ENCODE measurements at places on chromosomes 12 and 14.
A peak's percentile ranks its signal among the peaks of the same experiment; 100 is the strongest.

GRCh38 chr12:89775063-89775985, 66.7 kb upstream of the ATP2B1 start:
- no peak for DNase-seq

GRCh38 chr12:105474672-105475071, 144.2 kb downstream of the C12orf75 start:
- DNase-seq, result no peak

- no peak for DNase-seq
Observed at GRCh38 chr14:101538878-101539277, 22.4 kb upstream of the DIO3 start.

DNA sequence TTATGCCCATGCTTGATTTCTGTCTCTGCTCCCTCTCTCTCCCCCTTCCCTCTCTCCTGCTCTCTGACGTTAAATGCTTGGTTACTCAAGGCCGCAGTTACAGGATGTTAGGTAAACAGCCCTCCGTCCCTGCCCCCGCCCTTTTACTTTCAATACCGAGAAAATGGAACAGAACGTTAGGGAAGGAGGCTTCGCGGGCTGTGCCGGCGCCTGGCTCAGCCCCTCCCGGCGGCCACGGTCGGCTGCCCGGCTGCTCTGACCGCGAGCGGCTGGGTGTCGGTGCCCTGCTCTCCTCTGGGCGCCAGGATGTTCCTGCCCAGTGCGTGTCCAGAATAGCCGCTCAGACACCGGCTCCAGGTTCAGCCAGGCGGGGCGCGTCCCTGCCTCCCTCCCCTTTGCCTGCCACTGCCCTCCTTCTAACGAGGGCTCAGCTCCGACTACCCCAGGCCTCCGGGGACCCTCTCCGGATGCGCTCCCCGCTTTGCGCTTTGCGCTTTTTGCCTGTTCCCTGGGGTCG, 166.1 kb downstream of the ADCK1 start:
- no peak for DNase-seq

DNA sequence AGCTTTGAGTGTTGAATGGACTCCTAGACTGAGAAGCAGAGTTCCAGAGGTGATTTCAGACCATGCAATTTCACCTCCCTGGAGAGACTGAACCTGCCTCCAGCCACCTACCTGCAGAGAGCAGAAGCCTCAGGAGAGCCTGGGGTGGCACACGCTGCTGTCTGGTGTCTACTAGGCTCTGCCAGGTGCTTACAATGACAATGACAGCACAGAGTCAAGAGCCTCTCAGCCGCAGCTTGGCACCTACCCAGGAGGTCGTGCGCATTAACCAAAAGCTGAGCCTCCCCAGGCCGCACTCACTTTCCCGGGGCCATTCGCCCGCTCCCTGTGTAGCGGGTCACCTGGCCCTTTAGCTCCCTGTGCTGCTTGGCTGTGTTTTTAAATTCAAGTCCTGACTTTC, 63.2 kb downstream of the TESC start:
- DNase-seq, result no peak

GRCh38 chr14:68781161-68782021, 11.5 kb downstream of the ZFP36L1 start:
- peak; percentile 60 for DNase-seq

- no peak for DNase-seq
Observed at GRCh38 chr12:31002361-31002725, 71.3 kb upstream of the DDX11 start.

DNA sequence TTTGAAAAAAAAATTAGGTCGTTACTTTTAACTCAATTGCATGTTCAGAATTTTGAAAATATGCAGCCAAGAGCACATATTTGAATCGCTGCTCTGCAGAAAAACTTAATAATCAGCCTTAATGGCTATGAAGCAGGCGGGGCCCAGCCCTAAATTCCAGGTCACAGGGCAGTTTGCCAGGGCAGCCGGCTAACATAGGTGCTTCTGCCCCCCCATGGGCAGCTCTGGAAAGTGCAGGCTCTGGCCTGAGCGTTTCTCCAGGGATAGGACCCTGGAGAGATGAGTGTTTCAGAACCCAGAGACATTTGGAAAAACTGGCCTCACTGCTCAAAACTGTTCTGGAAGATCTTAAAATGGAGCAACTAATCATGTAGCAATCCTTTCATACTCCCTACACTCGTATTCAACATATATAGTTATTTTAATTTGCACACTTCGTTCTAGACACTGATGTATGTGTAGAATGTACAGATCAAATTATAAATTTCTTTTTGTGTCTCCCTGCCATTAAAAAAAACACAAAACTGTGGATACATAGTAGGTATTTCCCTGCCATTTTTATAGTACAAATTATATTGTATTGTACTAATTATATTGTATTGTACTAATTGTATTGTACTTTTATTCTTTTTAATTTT, 26.0 kb upstream of the PTGR2 start:
- DNase-seq, result peak; percentile 60

DNA sequence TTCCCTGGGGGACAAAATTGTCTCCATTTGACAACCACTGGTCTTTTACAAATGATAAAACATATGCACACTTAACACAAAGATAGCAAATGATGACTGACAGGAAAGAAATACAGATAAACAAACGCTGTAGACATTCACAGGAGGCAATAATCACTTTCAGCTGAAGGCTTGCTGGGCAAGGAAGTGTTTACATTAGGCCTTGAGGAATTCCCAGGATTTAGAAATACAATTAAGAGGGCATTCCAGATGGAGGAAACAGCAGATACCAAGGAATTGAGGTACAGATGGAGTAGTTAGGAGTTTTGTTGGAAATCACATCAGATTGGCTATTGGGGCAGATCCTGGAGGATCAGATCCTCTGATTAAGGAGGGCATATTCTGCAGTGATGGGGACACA, 93.9 kb downstream of the DYRK2 start:
- DNase-seq, result no peak

GRCh38 chr14:106877517-106877916, 1351.1 kb downstream of the TMEM121 start:
- no peak for DNase-seq

DNA sequence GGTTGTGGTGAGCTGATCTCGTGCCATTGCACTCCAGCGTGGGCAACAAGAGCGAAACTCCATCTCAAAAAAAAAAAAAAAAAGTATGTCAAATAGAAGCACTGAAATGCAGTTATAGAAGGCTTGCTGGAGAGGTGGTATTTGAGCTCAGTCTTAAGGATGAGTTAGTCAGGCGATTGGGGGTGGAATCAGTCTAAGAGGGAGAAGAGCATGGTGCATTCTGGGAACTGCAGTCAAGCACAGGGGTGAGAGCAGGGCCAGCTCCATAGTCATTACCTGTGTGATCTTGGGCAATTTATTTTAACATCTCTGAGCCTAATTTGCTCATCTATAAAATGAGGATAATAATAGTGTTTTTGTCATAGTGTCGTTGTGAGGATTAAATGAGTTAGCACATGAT, 5.9 kb upstream of the GNB3 start:
- DNase-seq, result no peak

- DNase-seq, result no peak
Observed at GRCh38 chr14:57575482-57575881, 81.8 kb upstream of the CCDC198 start.

GRCh38 chr12:49946086-49946485, 4.5 kb upstream of the AQP2 start:
- DNase-seq, result no peak

GRCh38 chr12:29960122-29960521, 176.4 kb upstream of the TMTC1 start:
- no peak for DNase-seq

GRCh38 chr12:86666316-86666715, 410.1 kb upstream of the MGAT4C start:
- no peak for DNase-seq

- DNase-seq, result no peak
Observed at GRCh38 chr14:103545915-103546651, 16.4 kb downstream of the BAG5 start.

- no peak for DNase-seq
Observed at GRCh38 chr12:48197549-48197970, 5.5 kb downstream of the OR10AD1 start.

- DNase-seq, result no peak
Observed at GRCh38 chr12:7035463-7035862, 17.2 kb upstream of the LPCAT3 start.

GRCh38 chr12:80192087-80192486, 92.8 kb downstream of the OTOGL start:
- DNase-seq, result no peak

- no peak for DNase-seq
Observed at GRCh38 chr12:116169071-116169470, 108.4 kb downstream of the MED13L start.

- peak; percentile 25 for DNase-seq
Observed at GRCh38 chr14:100406505-100407131, 83.5 kb downstream of the SLC25A47 start.

Measured in activated T-helper 1 cell treated with Interleukin-2 at 50 U/mL for 16 hours (primary cell).